ENCODE measurements at places on chromosomes 11 and 22. TPM values are rescaled to one million over a fixed set of nuclear protein-coding genes. Genes with fewer than 3 reads are reported as not detected.

GRCh38 chr22:49034836-49035817 lies 792.5 kb downstream of the BRD1 start:
- H3K27ac ChIP-seq = no peak overlapping the region
- H3K27me3 ChIP-seq = peaks cover 92% of the 10 kb centered on the region
- no peak for DNase-seq
- H3K36me3 ChIP-seq = no peaks in the 10 kb centered on the region
- no peak overlapping the region for H3K4me3 ChIP-seq

DNA sequence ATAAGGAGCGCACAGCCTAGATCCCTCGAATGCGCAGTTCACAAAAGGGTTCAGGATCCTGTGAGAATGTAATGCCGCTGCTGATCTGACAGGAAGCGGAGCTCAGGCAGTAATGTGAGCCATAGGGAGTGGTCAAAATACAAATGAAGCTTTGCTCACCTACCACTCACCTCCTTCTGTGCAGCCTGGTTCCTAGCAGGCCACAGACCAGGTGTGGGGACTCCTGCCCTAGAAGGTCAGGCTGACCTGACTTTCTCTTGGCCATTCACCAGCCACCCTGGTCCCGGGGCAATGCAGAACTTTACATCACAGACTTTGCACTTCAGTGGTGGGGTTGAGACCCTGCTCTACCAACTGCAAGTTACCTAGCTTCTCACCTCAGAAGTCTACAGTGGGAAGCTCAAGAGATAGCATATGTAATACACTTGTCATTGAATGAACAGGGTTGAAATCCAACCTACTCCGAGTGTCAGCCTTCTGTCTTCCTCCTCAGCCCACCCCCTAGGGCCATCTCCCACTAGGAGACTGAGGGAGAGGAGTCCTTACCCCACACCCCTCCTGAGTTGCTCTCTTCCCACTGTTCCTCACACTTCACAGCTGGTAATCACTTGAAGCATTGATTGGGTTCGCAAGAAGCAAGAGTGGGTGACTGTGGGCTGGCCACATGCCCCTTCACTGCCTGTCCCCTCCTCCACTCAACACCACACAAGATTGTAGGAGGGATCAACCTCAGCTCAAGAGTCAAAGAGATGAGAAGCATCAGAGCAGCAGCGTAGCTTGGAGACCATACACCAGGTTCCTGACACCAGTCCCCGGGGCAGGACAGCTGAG lies 2.0 kb upstream of the KCNJ1 start:
- peaks cover 5% of the 10 kb centered on the region for H3K27me3 ChIP-seq
- no peak for DNase-seq
- H3K27ac ChIP-seq = no peak overlapping the region
- no peaks in the 10 kb centered on the region for H3K36me3 ChIP-seq
- H3K4me3 ChIP-seq = no peak overlapping the region
- no peaks in the 10 kb centered on the region for H3K4me1 ChIP-seq

- H3K4me1 ChIP-seq = peaks cover 32% of the 10 kb centered on the region
- no peak overlapping the region for H3K4me3 ChIP-seq
- H3K27me3 ChIP-seq = peaks cover 27% of the 10 kb centered on the region
- no peak overlapping the region for H3K27ac ChIP-seq
- DNase-seq = no peak
- H3K36me3 ChIP-seq = no peaks in the 10 kb centered on the region
Measured at GRCh38 chr11:60912223-60912850, 1.6 kb upstream of the TMEM109 start.

PRODH gene
- total RNA-seq = 4.3 TPM

CSF2RB gene
- not detected for total RNA-seq

GRCh38 chr22:42280140-42280539 lies 9.7 kb upstream of the TCF20 start:
- no peaks in the 10 kb centered on the region for H3K36me3 ChIP-seq
- no peak for DNase-seq
- no peaks in the 10 kb centered on the region for H3K4me1 ChIP-seq
- no peak overlapping the region for H3K4me3 ChIP-seq
- H3K27ac ChIP-seq = no peak overlapping the region
- no peaks in the 10 kb centered on the region for H3K27me3 ChIP-seq

GRCh38 chr11:72251614-72252013 lies 7.6 kb upstream of the PHOX2A start:
- no peak overlapping the region for H3K27ac ChIP-seq
- H3K4me1 ChIP-seq = no peaks in the 10 kb centered on the region
- peaks cover 54% of the 10 kb centered on the region for H3K27me3 ChIP-seq
- H3K4me3 ChIP-seq = no peak overlapping the region

GRCh38 chr11:87754685-87755084 lies 420.6 kb downstream of the RAB38 start:
- no peaks in the 10 kb centered on the region for H3K4me1 ChIP-seq
- DNase-seq = no peak
- H3K27ac ChIP-seq = no peak overlapping the region
- H3K4me3 ChIP-seq = no peak overlapping the region
- no peaks in the 10 kb centered on the region for H3K27me3 ChIP-seq
